ENCODE measurements at places on chromosomes 3 and 15.

GRCh38 chr3:86788371-86788770 lies 202.6 kb downstream of the VGLL3 start:
- DNase-seq = no peak
- no peaks in the 10 kb centered on the region for H3K36me3 ChIP-seq
- H3K4me1 ChIP-seq = peaks cover under 1% of the 10 kb centered on the region
- no peak overlapping the region for H3K27ac ChIP-seq

GRCh38 chr3:145952536-145952935 lies 208.4 kb downstream of the PLOD2 start:
- no peaks in the 10 kb centered on the region for H3K4me1 ChIP-seq
- H3K36me3 ChIP-seq = no peaks in the 10 kb centered on the region
- no peak overlapping the region for H3K27ac ChIP-seq

GRCh38 chr15:92073044-92073785 lies 219.7 kb downstream of the SLCO3A1 start:
- H3K27me3 ChIP-seq = no peaks in the 10 kb centered on the region
- no peaks in the 10 kb centered on the region for H3K36me3 ChIP-seq
- no peak overlapping the region for H3K4me3 ChIP-seq
- no peak overlapping the region for H3K27ac ChIP-seq

- no peak for DNase-seq
- H3K4me1 ChIP-seq = peaks cover 28% of the 10 kb centered on the region
- H3K27me3 ChIP-seq = no peaks in the 10 kb centered on the region
- peak overlapping the region; percentile 38 for H3K4me3 ChIP-seq
- peak overlapping the region; percentile 25 for H3K27ac ChIP-seq
Measured at GRCh38 chr3:10010421-10010877, 15.8 kb upstream of the FANCD2 start.

DNA sequence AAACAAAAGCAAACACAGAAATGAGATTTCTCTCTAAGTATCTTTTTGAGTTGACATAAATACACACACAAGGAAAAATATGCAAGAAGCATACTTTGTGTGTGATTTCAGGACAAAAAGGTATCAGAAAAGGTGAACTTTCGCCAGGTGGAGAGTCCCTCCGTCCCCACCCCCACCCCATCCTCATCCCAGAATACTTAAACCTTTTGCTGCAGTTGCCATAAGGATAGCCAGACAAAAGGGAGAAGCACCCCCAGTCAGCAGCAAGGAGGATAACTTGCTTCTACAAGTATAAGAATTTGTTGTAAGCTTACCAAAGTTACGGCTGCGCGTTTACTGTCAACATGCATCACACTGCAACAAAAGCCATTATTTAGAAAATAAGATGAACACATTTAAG lies 10.3 kb downstream of the FOXP1 start:
- peaks cover 21% of the 10 kb centered on the region for H3K4me1 ChIP-seq
- no peak overlapping the region for H3K4me3 ChIP-seq
- no peaks in the 10 kb centered on the region for H3K27me3 ChIP-seq
- no peak overlapping the region for H3K27ac ChIP-seq
- no peak for DNase-seq
- no peaks in the 10 kb centered on the region for H3K36me3 ChIP-seq

DNA sequence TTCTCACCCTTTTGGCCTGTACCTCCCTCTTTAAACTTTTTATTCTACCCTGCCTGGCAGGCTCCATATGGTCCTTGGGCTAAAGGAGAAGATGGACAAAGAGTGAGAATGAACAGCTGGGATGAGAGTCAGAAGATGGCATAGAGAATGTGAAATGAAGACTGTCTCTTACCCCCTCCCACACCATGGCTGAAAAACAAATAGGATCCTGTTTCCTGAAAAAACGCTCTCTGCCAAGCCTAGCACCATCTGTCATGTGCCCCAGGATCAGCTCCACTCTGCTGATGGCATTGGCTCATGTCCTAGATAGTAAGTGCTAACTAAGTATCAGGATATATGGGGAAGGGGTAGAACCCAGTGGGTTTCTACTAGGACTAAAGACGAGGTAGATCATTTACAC lies 238.6 kb downstream of the MEX3B start:
- H3K36me3 ChIP-seq = no peaks in the 10 kb centered on the region
- H3K27me3 ChIP-seq = no peaks in the 10 kb centered on the region
- no peak overlapping the region for H3K27ac ChIP-seq
- no peak overlapping the region for H3K4me3 ChIP-seq

GRCh38 chr3:149662240-149662887 lies 4.5 kb upstream of the WWTR1 start:
- H3K27ac ChIP-seq = no peak overlapping the region
- H3K27me3 ChIP-seq = no peaks in the 10 kb centered on the region
- no peak for DNase-seq
- H3K4me3 ChIP-seq = no peak overlapping the region
- H3K36me3 ChIP-seq = no peaks in the 10 kb centered on the region
